IPS DF 19.7 (cell line): ENCODE measurements at places on chromosomes 4 and X.

DNA sequence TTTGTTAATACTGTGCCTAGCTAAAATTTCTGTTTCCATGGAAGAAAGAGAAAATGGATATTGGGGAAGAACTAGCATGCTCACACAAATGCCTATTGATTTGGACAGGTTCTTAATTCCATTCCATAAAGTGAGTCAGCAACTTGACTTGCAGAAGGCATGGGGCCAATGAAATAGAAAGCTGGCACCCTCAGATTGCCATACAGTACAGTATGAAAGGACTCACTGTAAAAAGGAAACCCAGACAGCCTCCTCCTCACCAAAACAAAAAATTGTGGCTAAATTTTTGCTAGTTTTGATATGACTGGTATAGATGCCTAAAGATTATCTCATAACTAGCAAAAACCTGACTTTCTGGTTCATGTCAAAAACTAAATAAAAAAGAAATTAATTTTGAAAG is 11.2 kb upstream of the TAB3 start:
- DNase-seq = no peak

GRCh38 chr4:159271856-159272255 is 169.0 kb downstream of the RAPGEF2 start:
- DNase-seq = no peak

- no peak for DNase-seq
Measured at GRCh38 chrX:145405012-145405411, 157.7 kb downstream of the SPANXN1 start.

GRCh38 chrX:15525664-15526416 is 25.2 kb downstream of the BMX start:
- no peak for DNase-seq

- DNase-seq = no peak
Measured at GRCh38 chr4:179719766-179720450, 2277.7 kb upstream of the AGA start.

DNA sequence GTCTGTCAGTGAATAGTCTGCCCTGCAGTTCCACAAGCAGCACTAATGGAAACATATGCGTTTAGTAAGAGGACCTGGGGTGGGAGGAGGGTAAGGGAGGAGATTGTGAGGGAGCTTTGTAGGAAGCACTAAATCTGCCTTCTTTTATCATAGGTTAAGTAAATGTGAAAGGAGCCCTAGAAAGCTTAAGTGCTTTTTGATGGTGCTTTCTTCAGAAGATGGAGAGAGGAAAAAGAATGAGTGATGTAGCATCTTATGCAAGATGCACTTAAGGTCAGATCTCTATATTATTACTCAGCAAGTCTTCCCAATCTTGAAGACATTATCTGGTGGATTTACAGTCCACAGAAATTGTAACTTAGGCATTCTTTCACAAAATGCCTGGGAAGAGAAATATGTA is 322.7 kb downstream of the PDHA2 start:
- no peak for DNase-seq

GRCh38 chrX:53073115-53073586 is 9.0 kb upstream of the TSPYL2 start:
- no peak for DNase-seq

DNA sequence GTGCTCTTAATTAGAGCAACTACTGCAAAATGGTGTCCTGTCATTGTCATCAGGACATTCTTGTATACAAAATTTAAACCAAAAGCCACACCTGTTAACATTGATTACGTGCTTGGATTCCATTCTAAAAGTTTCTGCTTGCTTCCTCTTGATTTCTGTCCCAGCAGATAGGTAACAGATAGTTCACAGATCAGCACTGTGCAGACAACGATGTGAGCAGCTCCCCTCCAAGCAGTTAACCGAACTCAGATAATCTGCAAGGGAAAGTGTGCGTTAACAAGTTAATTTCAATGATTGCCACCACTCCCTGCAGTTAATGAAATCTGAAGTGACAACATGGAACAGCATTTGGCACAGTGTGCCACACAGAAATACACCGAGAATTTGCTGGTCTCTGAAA is 54.4 kb upstream of the RELL1 start:
- DNase-seq = no peak

DNA sequence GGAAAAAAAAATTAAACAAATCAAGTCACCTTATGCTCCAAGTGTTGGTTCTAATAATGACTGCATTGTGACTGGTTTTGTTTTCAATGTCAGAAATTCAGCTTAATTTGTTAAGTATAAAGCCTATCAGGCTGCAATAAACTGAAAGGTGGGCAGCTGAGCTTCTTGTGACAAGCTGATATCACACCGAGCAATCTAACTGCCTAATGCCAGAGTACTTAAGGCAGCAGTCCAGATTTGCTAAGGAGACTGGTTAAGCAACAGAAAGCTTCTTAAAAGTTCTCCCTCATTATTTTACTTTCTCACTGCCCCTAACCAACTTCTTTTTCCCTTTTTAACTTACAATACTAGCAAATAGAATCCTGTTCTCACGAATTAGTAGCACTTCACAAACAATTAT is 201.0 kb downstream of the MAB21L2 start:
- no peak for DNase-seq

DNA sequence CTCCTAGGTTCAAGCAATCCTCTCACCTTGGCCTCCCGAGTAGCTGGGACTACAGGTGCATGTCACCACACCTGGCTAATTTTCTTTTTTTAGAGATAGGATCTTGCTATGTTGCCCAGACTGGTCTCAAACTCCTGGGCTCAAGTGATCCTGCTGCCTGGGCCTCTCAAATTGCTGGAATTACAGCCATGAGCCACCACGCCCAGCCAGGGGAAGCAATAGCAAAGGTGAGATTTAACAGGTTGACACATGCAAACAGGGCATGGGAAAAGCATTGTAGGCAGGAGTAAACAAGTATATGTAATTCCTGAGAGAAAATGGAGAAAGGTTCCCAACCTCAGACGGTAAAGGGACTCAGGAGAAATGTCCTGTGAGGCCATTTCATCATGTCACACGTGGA is 33.6 kb upstream of the TBL1X start:
- DNase-seq = no peak
